ENCODE measurements at places on chromosomes 2 and 18.
A peak's percentile ranks its signal among the peaks of the same experiment; 100 is the strongest.

- no peak for DNase-seq
Measured at GRCh38 chr2:174335988-174336500, 1.3 kb downstream of the SP9 start.

- peak; percentile 66 for DNase-seq
Measured at GRCh38 chr2:1743396-1744150, 742 bp downstream of the PXDN start.

DNA sequence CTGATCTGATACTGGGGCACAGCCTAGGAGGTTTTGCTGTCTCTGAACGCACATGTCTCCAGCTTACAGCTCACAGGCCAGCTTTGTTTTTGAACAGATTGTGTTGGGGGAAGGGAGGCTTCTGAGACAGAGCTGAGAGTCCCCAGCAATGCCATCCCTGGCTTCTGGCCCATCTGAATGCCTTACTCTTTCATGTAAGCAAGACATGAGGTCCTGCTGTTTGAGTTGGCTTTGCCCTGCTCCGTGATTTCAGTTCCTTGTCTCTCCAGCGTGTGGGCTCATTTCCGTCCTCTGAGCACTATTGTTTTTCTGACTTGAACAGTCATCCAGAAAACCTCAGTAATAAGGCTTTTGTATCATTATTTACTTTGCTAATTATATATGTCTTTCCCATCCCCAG, 194.9 kb upstream of the TNP1 start:
- no peak for DNase-seq

GRCh38 chr2:55103046-55103445, 52.8 kb upstream of the RTN4 start:
- DNase-seq = peak; percentile 76

DNA sequence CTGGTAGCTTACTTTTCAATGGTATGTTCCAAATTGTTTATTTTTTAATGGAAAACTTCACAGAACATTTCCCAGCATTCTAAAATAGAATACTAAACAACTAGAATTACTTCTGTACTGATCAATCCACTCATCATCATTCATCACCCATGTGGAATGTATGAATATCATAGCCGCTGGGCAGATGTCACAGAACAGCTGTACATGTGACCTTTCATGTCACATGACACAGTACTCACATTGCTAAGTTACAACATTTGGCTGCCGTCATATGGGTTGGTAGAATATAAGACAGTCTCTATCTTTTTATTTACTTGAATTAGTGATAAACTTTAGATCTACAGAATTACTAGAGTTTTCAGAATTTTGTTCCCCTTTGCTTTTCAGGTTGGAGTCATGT, 387.6 kb downstream of the ZEB2 start:
- peak; percentile 25 for DNase-seq

- peak; percentile 44 for DNase-seq
Measured at GRCh38 chr2:177740700-177741099, 331.9 kb downstream of the PDE11A start.

DNA sequence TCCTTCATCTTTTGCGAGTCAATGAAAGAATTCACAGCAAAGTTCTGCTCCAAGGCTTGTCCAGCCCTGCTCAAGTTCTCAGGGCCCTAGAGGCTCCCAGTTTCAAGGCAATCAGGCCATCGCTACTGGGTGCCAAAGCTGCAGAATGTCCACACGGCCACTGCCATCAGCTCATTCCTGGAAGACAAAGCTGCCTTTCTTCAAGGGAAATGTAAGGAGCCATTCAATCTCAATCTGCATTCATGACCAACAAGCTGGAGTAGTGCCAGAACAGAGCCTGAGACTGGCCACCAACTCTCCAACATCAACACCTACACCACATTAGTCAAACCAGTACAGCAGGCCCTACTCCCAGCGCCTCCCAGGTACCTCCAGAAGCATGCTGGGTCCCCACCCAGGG, 202.2 kb downstream of the TCF4 start:
- no peak for DNase-seq

- peak; percentile 6 for DNase-seq
Measured at GRCh38 chr2:139170406-139170805, 390.2 kb upstream of the NXPH2 start.

DNA sequence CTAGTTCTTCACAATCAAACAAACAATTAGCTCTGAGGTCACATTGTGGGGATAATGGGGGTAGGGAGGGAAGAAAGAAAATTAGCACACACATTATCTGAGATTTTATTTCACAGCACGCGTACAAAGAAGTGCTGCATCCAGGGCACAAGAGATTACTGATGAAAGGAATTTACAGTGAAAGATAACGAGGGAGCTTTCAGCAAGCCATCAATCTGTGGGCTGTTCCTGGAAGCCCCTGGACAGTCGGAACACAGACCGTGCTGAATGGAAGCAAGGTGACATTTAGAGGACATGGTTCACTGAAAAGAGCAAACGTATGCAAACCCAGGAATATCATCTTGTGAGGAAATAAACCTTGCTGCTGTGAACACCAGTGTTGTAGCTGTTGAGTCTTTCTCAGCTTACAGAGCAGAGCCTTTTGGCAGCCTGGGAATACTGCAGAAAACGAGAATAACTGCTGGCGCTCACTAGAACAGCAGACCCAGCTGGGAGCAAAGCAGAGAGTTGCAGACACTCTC, 63.2 kb downstream of the SCG2 start:
- DNase-seq = no peak

DNA sequence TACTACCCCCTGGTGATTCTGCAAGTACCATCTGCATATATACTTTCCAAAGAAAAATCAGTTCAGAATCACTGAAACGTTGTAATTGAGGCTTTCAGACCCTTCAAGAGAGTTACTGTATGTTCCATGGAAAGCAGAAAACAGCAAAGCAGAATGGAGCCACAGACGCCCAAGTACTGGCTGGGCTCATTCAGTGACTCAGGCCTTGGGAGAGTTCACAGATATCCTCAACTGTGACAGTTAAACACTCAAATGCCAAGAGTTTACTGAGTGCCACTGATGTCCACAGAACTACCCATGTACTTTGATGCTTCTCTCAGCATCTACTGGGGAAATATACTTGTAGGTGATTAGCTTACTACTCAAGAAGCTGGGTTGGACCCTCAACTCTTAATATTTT, 303.4 kb downstream of the TCF4 start:
- DNase-seq = no peak

GRCh38 chr2:76668279-76668678, 853.9 kb downstream of the LRRTM4 start:
- DNase-seq = no peak

- DNase-seq = no peak
Measured at GRCh38 chr18:10563886-10564285, 38.1 kb downstream of the NAPG start.

DNA sequence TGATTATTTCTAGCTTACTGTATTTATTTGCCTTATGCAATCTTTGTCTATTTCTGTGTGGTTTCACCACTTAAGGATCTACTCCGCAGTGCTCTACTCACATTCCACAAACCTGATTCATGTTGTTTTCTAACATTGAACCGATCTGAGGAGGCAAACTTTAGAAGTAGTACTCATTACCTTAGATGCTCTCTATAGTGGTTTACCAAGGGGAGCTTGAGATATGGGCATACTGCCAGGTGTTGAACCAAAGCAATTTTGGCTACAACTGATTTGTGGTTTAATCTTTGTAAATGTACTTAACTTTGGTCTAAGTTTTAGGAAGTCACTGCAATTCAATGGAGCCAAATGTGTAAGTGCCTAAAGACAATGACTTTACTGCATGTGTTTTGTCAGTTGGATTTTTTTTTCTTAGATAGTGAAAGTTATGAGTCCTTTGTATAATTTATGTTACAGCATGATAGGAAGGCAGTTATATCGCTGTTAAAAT, 50.1 kb downstream of the MAP2 start:
- peak; percentile 97 for DNase-seq

DNA sequence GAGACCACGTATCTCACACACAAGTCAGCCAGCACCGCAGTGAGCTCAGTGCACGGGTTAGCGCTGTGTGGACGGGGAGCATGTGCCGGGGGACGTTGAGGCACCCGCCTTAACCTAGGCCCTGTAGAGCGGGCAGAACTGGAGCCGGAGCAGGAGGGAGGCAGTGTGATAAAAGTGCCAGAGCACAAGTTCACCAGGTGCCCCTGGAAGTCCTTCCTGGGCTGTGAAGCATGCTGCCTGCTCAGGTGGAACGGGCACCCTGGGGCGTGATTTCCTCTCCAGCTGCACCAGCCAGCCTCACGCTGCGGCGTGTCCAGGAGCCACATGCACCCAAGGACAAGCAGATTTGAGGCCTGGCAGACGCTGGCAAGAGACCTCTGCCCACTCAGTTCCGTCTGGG, 50.3 kb downstream of the ITGB1BP1 start:
- DNase-seq = no peak

GRCh38 chr2:43158259-43158880, 68.0 kb downstream of the ZFP36L2 start:
- DNase-seq = peak; percentile 58

DNA sequence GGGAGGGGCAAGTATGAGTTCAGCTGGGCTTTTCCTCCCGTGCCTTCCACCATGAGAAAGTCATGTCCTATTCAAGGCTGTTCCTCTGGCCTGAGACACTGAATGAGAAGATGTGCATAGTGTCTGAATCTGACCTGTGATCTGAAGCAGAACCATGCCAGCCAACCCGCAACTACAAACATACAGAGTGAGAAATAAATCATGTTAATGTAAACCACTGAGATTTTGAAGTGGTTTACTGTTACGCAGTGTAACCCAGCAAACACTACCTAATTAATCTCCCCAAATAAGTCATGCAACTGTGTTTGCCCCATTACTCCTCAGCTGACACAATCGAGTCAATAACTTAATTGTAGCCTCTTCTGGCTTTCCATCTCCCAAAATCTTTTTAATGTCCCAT, 49.2 kb downstream of the METTL4 start:
- DNase-seq = no peak

DNA sequence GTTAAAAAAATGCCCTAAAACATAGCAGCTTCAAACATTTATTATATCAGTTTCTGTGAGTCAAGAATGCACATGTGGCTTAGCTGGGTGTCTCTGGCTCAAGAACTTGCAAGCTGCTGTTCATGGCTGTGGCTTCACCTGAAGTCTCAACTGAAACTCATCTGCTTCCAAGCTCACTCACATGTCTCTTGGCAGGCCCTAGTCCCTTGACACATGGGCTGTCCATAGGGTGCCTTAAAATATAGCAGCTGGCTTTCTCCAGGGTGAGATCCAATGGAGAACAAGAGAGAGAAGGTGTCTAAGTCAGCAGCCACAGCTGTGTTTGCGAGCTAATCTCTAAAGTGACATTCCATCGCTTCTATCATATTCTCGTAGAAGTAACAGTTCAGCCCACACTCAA, 152.8 kb downstream of the DSEL start:
- peak; percentile 2 for DNase-seq

DNA sequence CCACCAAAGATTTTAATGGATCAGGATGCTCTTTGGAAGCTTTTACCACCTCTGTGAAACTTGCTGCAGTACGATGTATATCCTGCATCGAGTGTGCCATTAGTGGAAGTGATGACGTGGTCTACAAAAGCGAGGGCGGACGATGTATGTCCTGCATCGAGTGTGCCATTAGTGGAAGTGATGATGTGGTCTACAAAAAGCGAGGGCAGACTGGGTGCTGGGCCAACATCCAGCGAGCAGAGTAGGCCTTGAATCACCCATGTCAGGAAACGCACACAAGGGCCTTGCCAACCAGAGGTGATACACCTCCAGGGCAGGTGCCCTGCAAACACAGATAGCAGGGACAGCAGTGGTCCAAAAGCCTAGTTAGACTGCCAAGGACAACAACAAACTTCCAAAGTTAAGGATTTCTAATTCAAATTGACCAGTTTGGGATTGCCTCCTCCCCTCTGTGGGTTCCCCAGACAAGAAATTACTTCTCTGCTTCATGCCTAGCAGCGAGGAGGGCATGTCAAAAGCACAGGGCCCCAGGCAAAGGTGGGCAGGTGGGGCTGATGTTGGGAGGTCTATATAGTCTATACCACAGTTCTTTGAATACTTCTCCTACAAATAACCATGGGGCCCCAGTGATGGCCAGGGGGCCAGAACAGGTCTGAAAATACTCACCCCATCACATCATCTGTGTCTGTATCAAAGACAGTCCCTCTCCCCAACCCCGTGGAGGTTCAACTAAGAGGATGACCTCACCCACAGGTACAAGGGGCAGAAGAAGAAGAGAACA, 70.2 kb downstream of the ADD2 start:
- DNase-seq = no peak

DNA sequence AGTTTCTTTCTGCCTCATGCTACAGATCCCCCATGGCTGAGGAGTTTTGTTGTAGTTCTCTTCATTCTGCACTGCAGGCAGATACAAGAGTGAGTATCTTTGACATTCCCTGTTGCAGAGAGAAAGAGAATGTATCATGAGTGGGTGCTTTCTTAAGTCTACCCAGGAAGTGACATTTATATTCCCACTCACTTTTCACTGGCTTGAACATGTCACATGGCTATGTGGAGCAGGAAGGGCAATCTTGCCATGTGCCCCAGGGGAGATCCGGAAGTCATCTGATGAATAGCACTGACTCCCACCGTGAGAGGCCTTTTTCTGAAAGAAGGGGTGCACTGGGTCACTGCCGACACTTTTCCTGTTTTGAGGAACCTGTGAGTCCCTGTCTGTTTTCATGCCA, 66.4 kb upstream of the BOD1L2 start:
- no peak for DNase-seq

- DNase-seq = no peak
Measured at GRCh38 chr2:30222636-30223360, 8.5 kb upstream of the LBH start.

GRCh38 chr2:169090133-169090820, 20.9 kb downstream of the DHRS9 start:
- no peak for DNase-seq

GRCh38 chr2:174108579-174108978, 139.8 kb downstream of the OLA1 start:
- DNase-seq = no peak

- no peak for DNase-seq
Measured at GRCh38 chr2:138105358-138105757, 141.1 kb downstream of the HNMT start.

DNA sequence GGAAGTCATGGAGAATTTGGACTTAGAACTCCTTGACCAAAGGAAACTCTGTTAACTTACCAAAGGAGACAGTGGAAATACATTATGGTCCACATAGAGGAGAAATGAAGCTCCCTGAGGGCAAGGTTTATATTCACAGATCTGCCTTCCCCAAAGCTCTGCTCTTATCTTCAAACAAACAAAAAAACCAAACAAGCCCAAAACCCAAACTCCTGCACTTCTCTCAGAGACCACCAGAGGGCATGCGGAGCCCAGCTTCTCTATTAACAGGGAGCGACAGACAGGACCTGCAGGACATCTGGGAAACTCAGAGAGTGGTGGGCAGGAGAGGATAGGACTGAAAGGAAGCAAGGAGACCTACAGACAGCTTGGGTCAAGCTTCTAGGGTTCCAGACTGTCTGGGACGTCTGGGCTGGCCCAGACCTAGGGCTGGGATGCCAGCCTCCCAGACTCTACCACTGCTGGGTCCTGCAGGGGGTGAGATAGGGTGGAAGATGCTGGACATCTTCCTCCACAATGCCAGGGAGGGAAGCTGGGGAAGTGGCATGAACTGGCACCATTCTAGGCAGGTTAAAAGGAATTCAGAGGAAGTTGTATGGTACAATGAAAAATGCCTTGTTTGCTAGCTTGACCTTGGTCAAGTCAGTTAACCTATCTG, 4.0 kb upstream of the WNT10A start:
- peak; percentile 53 for DNase-seq

GRCh38 chr2:18814387-18814786, 225.0 kb upstream of the NT5C1B start:
- peak; percentile 86 for DNase-seq

GRCh38 chr2:230757476-230757875, 44.8 kb downstream of the CAB39 start:
- DNase-seq = peak; percentile 43
